K562 (cell line): ENCODE measurements at places on chromosomes 3 and 15. TPM values are rescaled to one million over a fixed set of nuclear protein-coding genes. Genes with fewer than 3 reads are reported as not detected.

DNA sequence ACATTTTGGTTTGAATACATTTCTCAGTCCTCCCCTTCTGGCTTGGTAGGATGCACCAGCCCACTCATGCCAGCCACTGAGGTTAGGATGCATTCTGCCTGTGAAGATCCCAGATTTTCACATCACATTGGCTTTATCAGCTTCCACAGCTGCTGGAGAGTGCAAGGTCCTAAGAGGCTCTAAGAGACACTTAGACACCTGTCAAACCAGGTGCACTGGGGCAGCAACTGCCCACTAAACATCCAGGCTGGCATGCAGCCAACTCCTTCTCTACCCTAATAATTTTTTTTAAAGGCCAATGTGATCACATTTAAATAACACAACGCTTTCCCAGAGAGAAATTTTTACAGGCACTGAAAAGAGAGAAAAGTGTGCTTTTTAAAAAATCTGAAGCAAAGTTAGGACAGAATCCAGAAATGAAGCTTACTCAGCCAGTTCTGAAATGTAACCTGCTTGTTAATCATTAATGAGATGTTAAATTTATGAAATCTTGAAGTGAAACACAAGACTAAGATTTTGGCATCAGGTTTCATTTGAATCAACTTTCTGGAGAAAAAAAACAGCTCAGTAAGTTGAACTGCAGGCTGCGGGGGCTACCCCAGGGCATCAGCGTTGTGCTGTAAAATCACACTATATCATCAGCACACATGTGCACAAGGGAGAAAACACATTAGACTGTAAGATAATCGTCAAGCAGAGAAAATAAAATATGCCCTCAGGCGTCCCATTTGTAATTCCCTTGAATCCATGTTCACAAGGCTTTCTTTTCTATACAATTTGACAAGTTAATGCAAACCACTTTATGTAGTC, 312.9 kb downstream of the ZBBX start:
- DNase-seq, result no peak

GRCh38 chr3:188220097-188220788, 66.3 kb downstream of the LPP start:
- DNase-seq, result no peak

DNA sequence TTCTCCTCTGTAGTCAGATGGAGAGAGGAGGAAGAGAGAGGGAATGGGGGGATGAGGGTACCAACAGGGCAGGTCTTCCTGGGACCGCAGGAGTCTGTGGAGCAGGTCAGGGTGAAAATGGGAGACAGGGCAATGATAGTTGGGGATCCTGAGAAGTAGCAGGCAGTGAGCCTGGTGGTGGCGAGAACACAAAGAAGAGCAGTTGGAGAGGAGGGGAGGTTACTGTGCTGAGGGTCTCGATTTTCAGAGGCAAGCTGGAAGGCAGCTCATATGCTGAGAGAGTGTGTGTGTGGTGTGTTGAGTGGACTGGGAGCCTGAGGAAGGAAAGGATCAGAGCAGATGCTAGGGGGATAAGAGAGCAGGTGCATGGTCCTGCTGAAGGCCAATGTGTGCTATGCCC, 2.1 kb upstream of the DOCK3 start:
- no peak for DNase-seq

DNA sequence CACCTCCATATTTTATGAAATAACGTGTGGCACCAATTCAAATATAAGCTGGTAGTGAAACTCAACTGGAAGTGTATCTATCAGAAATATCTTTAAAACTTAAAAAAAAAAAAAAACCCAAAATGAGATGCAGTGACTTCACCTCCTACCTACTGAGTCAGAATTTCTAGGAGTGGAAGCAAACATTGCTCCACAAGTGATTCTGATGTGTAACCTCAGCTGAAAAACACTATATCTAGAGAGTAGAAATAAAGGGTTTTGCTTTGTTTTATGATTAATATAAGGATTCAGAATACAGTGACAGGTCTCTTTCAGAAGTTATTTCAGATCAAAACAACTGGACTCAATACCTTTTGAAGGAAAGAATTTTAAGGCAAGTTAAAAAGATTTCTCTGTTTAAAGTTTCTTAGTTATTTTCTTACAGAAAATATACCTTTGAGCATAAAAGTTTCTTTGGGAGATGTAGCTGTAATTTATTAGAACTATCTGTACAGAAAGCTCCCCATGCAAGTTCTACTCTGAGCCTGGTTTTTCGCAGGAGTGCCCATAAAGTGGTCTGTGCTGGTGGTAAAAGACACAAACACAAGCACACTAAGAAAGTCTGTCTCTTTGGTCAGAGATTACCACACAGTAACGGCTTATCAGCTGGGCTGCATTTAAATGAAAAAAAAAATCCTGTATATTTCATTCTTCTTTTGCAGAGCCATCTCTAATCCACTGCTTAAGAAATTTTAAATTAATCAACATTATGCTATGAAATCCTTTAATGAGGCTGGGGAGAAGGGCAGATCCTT, 59.9 kb upstream of the PPIB start:
- peak; percentile 26 for DNase-seq

Gene GUCA1C
- not detected in 2 replicates for total RNA-seq

Gene CCDC174
- total RNA-seq, result 18.7 and 19.8 TPM in 2 replicates

Gene CCDC39
- not detected in 2 replicates for total RNA-seq
